ENCODE measurements at places on chromosomes 11 and 22. TPM values are rescaled to one million over a fixed set of nuclear protein-coding genes. Genes with fewer than 3 reads are reported as not detected.

OR4C46 gene
- not detected for total RNA-seq

- DNase-seq, result no peak
- peaks cover 9% of the 10 kb centered on the region for H3K36me3 ChIP-seq
- H3K27ac ChIP-seq, result peak overlapping the region; percentile 68
- H3K4me1 ChIP-seq, result peaks cover 12% of the 10 kb centered on the region
Observed at GRCh38 chr11:62680825-62681240, 2.0 kb upstream of the UBXN1 start.

CRYAB gene
- total RNA-seq, result 22.9 TPM

GRCh38 chr11:78377625-78378418, 39.8 kb downstream of the GAB2 start:
- no peak for DNase-seq
- no peaks in the 10 kb centered on the region for H3K36me3 ChIP-seq
- no peak overlapping the region for H3K27ac ChIP-seq
- no peaks in the 10 kb centered on the region for H3K4me1 ChIP-seq

DNA sequence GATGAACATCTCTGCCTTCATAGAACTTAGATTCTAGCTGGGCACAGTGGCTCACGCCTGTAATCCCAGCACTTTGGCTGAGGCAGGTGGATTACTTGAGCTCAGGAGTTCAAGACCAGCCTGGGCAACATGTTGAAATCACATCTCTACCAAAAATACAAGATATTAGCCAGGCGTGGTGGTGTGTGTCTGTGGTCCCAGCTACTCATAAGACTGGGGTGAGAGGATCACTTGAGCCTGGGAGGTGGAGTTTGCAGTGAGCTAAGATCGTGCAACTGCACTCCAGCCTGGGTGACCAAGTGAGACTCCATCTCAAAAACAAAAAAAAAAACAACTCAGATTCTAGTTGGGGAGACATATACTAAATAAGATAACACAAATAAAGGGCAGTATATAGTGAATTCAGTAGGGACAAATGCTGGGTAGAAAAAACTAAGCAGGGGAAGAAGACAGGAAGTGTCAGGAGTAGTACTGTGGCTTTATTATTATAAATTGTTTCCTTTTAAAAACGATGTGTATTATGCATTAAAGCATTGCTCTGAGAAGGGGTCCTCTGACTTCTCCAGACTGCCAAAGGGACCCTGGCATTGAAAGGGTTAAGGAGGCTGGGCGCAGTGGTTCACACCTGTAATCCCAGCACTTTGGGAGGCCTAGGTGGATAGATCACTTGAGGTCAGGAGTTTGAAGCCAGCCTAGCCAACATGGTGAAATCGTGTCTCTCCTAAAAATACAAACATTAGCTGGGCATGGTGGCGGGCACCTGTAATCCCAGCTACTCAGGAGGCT, 46.7 kb downstream of the PACS1 start:
- H3K27me3 ChIP-seq, result no peaks in the 10 kb centered on the region
- H3K36me3 ChIP-seq, result no peaks in the 10 kb centered on the region
- no peak overlapping the region for H3K27ac ChIP-seq
- DNase-seq, result no peak
- no peak overlapping the region for H3K4me3 ChIP-seq

DNA sequence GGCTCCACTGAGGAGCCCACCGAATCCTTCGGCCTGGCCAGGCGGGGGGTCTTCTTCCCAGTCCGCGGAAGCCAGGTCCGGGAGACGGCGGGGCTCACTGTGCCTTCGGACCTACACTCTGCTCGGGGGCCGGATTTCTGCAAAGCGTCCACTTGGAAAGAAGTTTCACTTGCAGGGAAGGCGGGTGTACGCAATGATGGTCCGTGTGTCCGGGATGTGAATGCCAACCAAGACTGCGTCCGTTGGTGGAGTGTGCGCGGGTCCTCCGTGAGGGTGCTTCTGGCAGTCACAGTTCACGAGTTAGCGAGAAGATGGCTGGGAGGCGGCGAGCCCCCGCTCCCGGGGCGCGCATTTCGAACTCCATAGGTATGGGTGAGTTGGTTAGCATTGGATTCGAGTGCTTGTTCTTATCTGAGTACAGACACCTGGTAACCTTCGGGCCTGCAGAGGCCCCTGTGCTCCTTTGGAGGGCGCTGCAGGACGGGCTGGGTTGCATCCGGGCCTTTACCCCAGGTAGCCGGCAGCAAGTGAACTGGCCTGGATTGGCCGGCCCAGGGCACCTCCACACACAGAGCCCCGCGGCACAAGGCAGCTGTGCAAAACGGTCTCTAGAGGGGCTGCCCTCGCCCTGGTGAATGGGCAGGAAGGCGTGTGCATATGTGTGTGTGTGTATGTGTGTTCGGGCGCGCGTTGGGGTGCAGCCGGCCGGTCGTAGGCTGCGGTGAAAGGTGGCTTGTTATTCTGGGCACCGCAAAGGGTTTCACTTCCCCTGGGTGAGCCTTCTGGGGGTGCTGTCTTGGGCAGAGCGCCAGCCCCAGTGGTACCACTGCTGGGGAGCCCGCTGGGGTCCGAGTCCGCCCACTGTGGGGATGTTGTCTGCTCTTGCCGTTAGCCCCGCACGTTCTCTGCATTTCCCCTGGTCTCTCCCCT, 13.3 kb upstream of the CYP2R1 start:
- no peaks in the 10 kb centered on the region for H3K36me3 ChIP-seq
- H3K4me3 ChIP-seq, result peak overlapping the region; percentile 58
- H3K27ac ChIP-seq, result peak overlapping the region; percentile 39
- peak; percentile 34 for DNase-seq
- no peaks in the 10 kb centered on the region for H3K27me3 ChIP-seq

- no peak for DNase-seq
- H3K27ac ChIP-seq, result no peak overlapping the region
- no peaks in the 10 kb centered on the region for H3K36me3 ChIP-seq
- H3K4me1 ChIP-seq, result no peaks in the 10 kb centered on the region
Observed at GRCh38 chr11:115874843-115875242, 370.6 kb upstream of the CADM1 start.

GRCh38 chr22:23626286-23626975, 5.7 kb downstream of the DRICH1 start:
- no peaks in the 10 kb centered on the region for H3K27me3 ChIP-seq
- no peak overlapping the region for H3K4me3 ChIP-seq
- no peak for DNase-seq
- no peaks in the 10 kb centered on the region for H3K4me1 ChIP-seq
- H3K27ac ChIP-seq, result no peak overlapping the region

DNA sequence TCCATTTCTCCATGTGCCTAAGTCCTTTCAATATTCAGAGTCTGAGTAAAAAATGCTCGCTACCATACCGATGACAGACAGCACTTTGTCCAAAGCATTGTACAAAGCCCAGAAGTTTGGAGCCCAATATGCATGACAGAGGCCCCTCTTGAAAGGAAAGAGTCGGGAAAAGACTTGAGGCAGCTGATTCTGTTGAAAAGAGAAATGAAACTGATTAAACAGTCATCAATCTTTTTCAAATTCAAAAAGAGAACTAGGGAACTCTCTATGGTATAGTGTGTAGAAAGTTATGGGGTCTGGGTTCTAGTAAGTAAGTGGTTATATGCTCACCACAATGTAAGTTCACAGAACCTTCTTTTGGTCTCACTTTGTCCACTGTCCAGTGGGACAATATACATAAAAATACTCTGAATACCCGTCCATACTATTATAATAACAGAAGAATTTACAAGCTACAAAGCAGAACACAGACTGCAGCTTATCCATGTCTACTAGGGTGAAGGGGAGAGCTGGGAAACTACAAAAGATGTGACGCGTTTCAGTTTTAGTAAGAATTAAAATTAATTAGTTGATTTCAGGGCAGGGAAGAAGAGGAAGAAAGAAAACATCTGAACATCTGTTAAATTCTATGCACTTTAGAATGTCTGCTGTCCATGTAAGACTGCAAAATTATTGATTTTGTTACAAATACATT, 26.7 kb downstream of the ALG8 start:
- H3K27ac ChIP-seq, result no peak overlapping the region
- H3K27me3 ChIP-seq, result no peaks in the 10 kb centered on the region
- DNase-seq, result no peak
- no peaks in the 10 kb centered on the region for H3K4me1 ChIP-seq
- H3K36me3 ChIP-seq, result peaks cover 3% of the 10 kb centered on the region

GRCh38 chr11:61689164-61689496, 8.9 kb downstream of the DAGLA start:
- H3K27me3 ChIP-seq, result peaks cover 12% of the 10 kb centered on the region
- DNase-seq, result no peak
- no peaks in the 10 kb centered on the region for H3K36me3 ChIP-seq
- H3K27ac ChIP-seq, result peak overlapping the region; percentile 93

- DNase-seq, result no peak
- H3K36me3 ChIP-seq, result peaks cover 47% of the 10 kb centered on the region
- no peak overlapping the region for H3K4me3 ChIP-seq
Observed at GRCh38 chr22:30941363-30941740, 27.2 kb downstream of the MORC2 start.

GRCh38 chr11:83025267-83025704, 46.4 kb downstream of the RAB30 start:
- no peak overlapping the region for H3K27ac ChIP-seq
- H3K4me3 ChIP-seq, result no peak overlapping the region
- no peak for DNase-seq
- H3K27me3 ChIP-seq, result no peaks in the 10 kb centered on the region
- H3K4me1 ChIP-seq, result peaks cover 18% of the 10 kb centered on the region
- no peaks in the 10 kb centered on the region for H3K36me3 ChIP-seq

GRCh38 chr11:120314861-120315260, 10.2 kb upstream of the TLCD5 start:
- H3K27ac ChIP-seq, result peak overlapping the region; percentile 84
- peaks cover 42% of the 10 kb centered on the region for H3K4me1 ChIP-seq
- H3K36me3 ChIP-seq, result no peaks in the 10 kb centered on the region
- no peak for DNase-seq
- H3K4me3 ChIP-seq, result no peak overlapping the region

GRCh38 chr11:105769627-105770026, 159.8 kb downstream of the GRIA4 start:
- no peaks in the 10 kb centered on the region for H3K4me1 ChIP-seq
- H3K36me3 ChIP-seq, result no peaks in the 10 kb centered on the region
- H3K27me3 ChIP-seq, result no peaks in the 10 kb centered on the region
- no peak for DNase-seq
- H3K4me3 ChIP-seq, result no peak overlapping the region
- H3K27ac ChIP-seq, result no peak overlapping the region

DNA sequence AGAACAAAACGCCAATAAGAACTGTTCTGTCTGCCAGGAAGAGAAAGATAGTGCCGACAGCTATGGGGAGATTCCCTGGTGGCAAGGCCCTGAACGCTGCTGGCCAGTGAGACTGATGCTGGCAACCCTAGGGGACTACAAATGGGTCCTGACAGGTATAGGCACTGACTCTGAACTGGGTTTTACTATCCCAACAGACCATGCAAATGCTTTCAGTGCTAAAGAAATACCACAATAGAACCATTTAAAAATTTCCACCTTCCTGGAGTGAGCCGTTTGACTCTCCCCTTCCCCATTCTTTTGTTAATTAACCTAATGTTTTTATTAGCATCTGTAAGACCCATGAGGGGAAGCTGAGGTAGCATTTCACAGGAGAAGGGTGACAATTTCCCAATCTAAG, 25.7 kb downstream of the USP28 start:
- H3K36me3 ChIP-seq, result no peaks in the 10 kb centered on the region
- no peaks in the 10 kb centered on the region for H3K4me1 ChIP-seq
- no peaks in the 10 kb centered on the region for H3K27me3 ChIP-seq
- H3K27ac ChIP-seq, result no peak overlapping the region
- no peak for DNase-seq
- H3K4me3 ChIP-seq, result no peak overlapping the region

GRCh38 chr11:36214480-36214879, 74.7 kb downstream of the COMMD9 start:
- H3K36me3 ChIP-seq, result no peaks in the 10 kb centered on the region
- peaks cover 28% of the 10 kb centered on the region for H3K4me1 ChIP-seq
- no peak for DNase-seq
- H3K27me3 ChIP-seq, result no peaks in the 10 kb centered on the region

- no peaks in the 10 kb centered on the region for H3K36me3 ChIP-seq
- H3K27ac ChIP-seq, result no peak overlapping the region
- DNase-seq, result no peak
- no peak overlapping the region for H3K4me3 ChIP-seq
- peaks cover 14% of the 10 kb centered on the region for H3K27me3 ChIP-seq
Observed at GRCh38 chr11:76694664-76695063, 24.1 kb upstream of the LRRC32 start.

RIBC2 gene
- total RNA-seq, result 0.75 TPM

DNA sequence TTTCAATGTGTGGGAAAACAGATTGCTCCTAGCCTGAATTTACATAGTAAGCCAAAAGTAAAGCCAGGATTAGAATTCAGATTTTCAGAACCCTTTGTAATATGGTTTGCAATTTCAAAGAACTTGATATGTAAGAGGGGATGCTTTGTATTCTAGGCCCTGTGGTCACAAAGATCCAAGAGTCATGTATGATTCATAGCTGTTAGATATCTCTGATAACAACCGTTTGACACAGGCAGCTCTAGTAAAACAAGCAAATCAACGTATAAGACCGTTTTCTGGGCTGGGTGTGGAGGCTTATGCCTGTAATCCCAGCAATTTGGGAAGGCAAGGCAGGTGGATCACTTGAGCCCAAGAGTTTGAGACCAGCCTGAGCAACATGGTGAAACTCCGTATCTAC, 79.6 kb downstream of the EMSY start:
- no peaks in the 10 kb centered on the region for H3K36me3 ChIP-seq
- DNase-seq, result no peak
- H3K4me3 ChIP-seq, result no peak overlapping the region
- peak overlapping the region; percentile 49 for H3K27ac ChIP-seq
- no peaks in the 10 kb centered on the region for H3K27me3 ChIP-seq

All from esophagus squamous epithelium (tissue), 5 donors.